Anterior cingulate cortex (tissue), 58 donors: ENCODE measurements at places on chromosomes 1 and 21.

GRCh38 chr1:17276568-17276967 lies 27.7 kb downstream of the PADI3 start:
- no peak for DNase-seq

GRCh38 chr1:206465951-206466350 lies 4.3 kb upstream of the IKBKE start:
- DNase-seq, result no peak

GRCh38 chr1:68347415-68347814 lies 102.3 kb downstream of the RPE65 start:
- peak; percentile 30 for DNase-seq

GRCh38 chr1:230282157-230282556 lies 144.0 kb downstream of the PGBD5 start:
- DNase-seq, result no peak

DNA sequence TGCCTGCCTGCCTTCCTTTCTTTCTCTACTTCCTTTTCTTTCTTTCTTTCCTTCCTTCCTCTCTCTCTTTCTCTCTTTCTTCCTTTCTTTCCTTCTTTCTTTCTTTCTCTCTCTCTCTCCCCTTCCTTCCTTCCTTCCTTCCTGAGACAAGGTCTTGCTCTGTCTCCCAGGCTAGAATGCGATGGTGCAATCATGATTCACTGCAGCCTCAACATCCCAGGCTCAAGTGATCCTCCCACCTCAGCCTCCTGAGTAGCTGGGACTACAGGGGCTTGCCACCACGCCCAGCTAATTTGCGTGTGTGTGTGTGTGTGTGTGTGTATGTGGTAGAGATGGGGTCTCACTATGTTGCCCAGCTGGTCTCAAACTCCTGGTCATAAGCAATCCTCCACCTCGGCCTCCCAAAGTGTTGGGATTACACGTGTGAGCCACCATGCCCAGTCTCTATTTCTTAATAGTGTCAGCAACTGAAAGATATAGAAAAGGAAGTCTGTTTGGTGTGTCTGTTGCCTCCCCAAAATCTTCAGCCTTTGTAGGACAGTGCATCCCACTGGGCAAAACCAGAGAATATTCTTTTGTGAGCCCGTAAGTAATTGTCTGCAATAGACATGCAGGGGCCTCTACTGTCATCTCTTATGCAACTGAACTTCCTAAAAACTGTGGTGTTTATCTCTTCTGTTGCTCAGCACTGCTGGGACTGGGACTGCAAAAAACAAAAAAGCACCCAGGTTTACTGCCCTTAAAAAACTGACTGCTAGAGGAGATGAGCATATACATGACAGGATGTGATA lies 20.9 kb upstream of the RAB4A start:
- DNase-seq, result no peak

GRCh38 chr1:165629848-165630628 lies 996 bp upstream of the MGST3 start:
- DNase-seq, result no peak

- DNase-seq, result no peak
These were observed 599.9 kb downstream of the LMO4 start for GRCh38 chr1:87928623-87929022.

DNA sequence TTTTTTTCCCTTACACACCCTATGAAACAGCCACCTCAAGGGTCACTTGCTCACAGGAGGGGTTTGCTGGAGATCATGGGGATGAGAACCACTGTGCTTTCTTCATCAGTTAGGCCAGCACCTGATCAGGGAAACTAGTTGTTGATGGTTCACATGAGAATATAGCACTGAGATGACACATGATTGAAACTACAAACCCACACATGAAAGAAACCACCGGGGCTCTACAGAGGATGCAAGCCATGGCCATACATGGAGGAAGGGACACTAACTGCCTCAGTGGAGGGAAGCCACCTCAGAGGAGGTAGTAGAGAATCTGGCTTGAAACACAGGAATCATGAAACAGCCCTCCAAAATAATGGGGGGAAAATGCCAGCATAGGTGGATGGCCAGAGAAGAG lies 63.2 kb downstream of the PRKAB2 start:
- no peak for DNase-seq

DNA sequence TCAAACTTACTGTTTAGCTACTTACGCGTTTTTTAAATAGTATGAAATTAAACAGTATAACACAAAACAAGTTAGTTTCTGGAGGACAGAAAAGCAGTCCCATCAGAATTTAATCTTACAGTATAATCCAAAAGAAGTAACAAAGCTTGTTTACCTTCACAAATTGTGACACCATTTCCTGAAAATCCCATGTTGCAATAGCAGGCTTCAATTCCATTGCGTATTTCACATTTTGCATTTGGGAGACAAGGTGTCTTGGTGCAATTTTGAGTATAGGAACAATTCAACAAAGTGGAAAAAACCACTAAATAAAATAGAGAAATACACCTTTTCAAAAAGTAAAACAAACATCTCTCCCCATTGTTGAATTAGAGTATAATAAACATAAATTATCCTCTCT lies 1.6 kb downstream of the ADGRL4 start:
- DNase-seq, result no peak

DNA sequence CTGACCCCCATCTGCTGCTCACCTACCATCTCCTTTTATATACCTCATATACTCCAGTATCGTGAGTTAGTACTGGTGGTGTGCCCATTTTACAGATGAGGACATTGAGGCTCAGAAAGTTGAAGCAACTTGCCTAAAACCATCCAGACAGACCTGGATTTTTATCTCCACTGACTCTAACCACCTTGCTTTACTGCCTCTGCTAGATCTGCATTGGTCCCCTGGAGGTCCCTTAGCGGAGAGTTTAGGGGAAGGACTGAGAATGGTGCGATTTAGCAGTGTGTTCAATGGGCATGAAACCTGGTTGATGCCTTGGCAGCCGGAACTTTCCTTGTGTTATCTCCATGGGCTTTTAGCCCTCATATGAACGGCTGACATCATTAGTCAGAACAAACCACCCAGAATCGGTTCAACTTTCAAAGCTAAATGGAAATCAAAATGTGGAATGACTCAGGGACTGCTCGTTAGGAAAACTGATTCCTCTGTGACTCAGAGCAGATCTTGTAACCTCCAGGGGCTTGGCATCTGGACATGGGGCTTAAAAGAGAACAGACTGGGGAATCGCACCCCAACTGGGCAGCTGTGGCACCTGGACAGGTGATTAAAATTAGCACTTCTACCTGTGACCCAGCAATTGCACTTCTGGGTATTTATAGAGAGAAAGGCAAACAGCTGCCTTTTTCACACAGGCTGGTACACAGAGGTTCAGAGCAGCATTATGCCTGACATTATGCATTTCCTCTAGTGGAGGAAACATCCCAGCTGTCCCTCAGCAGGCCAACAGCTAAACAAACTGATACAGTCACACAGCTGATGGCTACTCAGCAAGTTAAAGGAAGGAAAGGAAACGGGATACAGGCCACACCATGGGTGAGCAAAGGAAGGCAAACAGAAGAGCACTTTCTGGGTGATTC lies 25.3 kb downstream of the TMEM51 start:
- DNase-seq, result no peak

- DNase-seq, result no peak
These were observed 2.7 kb upstream of the PTPN22 start for GRCh38 chr1:113874012-113874879.

- DNase-seq, result no peak
These were observed 38.3 kb upstream of the F3 start for GRCh38 chr1:94579876-94580294.

DNA sequence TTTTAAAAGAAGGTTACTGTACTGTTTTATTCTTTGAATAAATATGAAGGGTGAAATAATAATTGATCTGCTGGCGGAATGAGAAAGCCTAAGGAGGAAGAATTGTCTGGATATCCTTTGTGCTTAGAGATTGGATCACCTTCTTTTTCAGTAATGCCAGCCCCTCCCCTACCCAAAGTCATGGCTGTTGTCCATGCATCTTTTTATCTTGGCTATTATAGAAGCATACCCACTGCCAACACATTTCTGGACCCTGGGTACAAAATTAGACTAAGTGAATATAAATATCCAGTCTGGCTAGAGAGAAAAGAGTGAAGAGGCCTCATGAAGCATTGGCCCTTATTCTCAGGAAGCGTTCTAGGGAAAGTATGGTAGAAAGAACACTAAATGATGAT lies 28.1 kb downstream of the AK4 start:
- no peak for DNase-seq

DNA sequence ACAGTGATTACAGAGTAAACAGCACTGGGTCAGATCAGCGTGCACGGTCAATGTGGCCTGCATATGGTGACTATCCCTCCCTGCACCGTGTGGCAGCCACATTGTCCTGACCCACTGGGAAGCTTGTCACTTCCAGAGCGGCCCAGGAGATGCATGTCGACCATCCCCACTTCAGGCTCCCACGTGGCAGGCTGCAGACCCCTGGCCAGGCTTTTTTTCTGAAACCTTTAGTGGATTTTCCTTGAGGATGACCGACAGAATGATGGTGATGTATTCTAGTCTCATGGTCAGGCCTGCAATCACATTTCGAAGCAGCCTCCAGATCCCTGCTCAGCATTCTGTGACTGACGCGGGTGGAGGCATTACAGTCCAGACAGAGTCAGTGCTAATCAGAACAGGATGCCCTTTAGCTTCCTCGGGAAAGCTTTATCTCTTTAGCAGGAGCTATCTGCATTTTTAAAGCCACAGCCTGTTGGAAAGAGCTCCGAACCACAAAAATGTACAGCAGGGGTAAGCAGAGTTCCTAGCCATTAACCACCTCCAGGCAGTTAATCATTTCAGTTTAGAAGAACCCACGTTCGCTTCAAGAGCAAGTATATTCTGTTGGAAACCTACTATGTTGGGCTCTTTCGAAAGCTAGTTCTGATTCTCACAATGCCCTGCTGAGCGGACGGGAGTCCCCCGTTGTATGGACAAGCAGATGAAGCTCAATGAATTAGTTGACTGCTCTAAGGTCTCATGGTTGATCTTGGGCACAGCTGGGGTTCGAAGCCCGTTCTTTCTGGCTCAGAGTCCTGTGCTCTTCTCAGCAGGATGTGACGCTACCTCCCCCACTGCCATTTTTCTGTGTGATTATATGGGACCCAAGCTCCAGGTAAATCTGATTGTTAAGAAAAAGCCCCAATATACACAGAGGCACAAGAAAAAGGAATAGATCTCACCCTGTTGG lies 56.5 kb downstream of the IRF2BP2 start:
- DNase-seq, result no peak

DNA sequence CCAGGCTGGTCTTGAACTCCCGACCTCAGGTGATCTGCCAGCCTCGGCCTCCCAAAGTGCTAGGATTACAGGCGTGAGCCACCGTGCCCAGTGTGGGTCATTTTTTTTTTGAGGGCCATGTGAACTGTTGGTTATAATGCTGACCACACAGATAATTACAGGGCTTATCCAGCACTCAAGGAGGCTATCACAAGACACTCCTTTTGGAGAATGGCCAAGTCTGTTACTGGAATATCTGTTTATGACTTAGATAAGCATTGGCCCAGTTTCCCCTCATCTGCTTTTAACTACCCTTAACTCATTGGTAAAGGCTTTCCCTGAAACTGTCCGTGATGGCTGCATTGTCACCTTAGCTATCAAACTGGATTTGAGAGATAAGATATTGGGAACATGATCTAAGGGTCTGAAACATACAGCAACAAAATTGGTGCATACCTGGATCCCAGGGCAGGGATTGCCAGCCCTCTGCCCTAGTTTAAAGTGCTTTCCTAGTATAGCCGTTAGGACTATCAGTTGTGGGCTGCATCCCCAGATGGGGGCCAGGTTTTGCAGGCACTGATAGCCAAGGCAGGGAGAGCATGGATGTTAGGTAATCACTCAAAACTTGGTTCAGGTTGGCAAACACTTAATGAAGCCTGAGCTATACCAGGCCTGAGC lies 15.6 kb downstream of the SZT2 start:
- no peak for DNase-seq

DNA sequence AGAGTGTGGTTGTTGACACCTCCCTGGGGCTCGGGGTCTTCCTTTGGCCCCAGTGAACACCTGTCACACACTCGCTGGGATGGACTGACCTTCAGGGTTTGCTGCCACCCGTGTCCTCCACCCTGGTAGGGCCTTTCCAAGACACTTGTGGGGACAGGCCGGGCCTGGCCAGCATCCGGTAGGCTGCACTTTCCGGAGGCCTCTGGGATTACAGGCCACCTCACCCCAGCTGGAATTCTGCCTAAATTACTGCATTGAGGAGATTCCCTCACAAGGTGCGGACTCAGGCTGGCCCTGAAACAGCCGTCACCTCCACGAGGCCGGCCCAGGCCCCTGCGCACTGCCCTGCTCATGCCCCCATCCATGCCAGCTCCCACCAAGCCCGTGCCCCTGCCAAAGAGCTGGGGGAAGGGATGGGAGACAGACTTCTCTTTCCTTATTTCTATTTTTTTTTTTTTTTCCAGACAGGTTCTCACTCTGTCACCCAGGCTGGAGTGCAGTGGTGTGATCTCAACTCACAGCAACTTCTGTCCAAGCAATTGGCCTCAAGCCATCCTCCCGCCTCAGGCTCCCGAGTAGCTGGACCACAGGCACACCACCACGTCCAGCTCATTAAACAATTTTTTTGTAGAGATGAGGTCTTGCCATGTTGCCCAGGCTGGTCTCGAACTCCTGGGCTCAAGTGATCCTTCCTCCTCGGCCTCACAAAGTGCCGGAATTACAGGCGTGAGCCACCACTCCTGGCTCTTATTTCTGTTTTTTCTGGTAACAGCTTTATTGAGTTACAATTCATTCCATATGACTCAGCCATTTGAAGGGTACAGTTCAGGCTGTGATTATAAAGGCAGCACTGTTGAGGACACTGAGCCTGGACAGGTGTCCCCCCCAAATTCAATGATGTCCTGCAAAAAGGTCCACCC lies 11.3 kb downstream of the CSTB start:
- DNase-seq, result no peak

- no peak for DNase-seq
These were observed 156.6 kb downstream of the DNM3 start for GRCh38 chr1:171997936-171998335.

DNA sequence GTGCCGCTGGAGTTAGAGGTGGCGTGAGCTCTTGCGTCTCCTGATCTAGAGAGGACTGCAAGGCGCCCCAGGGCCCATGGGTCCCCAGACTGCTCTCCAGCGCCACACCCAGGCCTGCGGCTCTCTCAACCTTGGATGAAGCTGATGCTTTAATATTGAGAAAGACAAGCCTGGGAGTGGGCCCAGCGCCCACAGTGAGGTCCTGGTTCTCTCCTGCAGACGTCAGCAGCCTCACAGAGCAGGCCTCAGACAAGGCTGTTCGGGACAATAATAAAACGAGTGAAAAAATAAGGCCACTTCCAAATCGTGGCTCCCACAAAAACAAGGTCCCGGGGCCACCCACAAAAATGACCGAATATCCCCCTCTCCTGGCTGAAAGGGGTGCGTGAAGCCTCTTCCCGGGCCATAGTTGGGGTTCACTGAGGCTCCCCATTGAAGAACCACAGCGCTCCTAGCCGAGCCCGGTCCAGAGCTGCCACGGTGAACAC lies 6.0 kb upstream of the DNMT3L start:
- no peak for DNase-seq

DNA sequence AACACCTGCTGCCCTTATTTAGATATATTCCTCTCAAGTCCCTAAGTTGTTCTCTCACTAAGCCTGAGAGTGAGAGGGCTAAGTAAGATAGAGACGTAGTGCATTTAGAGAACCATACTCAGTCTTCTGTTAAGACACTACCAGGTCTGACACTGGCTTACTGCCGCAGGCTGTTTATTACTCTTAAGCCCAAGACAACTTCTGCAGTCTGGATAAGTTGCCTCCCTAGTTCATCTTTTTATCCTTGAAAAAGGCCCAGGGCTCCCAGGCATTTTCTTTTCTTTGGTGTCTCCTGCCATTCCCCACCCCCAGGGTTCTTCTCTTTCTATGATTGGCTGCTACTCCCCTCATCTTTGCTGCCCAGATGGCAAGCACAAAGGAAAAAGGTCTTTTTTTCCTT lies 38.7 kb downstream of the CACHD1 start:
- DNase-seq, result no peak
